ENCODE measurements at places on chromosomes 1 and 21.

DNA sequence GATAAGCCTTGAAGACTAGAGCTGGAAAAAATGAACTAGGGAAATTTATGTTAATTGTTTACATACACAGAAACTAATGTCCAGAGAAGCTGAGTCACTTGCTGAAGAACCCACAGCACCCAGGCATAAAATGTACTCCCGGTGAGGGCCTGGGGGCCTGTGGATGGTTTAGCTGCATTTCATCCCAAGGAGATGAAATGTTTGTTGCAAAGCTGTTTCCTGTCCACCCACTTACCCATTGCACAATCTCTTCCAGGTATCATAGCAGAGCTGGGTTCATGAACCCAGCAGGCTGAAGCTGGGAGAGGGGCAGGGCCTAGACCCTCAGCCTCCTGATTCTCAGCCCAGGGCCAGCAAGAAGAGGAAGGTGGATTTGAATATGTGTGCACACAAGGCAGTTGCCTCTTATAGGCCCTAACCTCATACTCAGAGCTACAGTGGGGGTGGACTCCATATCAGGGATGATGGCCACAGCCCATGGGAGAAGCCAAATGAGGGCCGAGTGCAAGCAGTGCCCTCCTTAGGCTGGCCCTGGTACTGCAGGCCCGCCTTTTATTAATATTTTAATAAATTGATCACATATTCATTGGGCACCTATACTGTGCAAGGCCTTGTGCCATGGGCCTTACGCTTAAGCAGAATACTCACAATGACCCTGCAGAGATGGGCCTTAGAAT is 110.8 kb downstream of the LACTBL1 start:
- DNase-seq = no peak

DNA sequence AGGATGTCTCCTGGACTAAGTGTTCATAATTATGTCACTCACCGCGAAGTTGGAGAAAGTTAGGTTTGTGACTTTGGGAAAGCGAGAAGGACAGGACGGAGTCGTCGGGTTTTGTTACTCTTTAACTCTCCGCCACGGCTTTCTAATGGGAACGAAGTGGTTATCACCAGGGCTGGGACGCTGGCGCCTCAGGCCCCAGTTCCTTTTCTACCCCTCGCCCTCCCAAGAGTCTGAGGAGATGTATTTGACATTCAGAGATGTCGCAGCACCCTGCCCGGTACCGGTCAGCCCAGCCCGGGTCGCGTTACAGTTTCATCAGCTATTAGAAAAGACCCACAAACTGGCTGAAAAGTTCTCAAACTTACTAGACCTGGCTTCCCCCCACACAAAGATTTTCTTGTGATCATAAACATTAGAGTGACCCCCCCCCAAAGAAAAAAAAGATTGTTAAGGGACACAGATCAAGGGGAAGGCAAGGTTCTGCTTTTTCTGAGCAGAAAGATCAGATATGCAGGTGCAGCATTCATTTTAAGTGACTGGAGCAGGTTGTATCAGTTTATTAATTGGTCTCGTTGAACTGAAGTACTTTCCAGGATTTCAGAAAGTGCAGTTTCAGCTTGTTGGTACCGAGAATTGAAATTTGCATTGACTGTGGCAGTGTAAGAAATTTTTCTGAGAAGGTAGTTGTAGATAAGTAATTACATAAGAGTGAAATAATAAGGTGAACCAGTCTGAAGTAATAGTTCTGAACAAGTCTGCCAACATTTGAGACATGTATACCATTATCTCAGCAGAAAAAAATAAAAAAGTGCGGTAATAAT is 859 bp upstream of the ZBTB18 start:
- DNase-seq = peak; percentile 44

- no peak for DNase-seq
These were observed 176.8 kb downstream of the LMO4 start for GRCh38 chr1:87505391-87505983.

- no peak for DNase-seq
These were observed 144.2 kb downstream of the DHRS3 start for GRCh38 chr1:12473596-12474362.

- no peak for DNase-seq
These were observed 3.1 kb downstream of the OLIG2 start for GRCh38 chr21:33028773-33029384.

DNA sequence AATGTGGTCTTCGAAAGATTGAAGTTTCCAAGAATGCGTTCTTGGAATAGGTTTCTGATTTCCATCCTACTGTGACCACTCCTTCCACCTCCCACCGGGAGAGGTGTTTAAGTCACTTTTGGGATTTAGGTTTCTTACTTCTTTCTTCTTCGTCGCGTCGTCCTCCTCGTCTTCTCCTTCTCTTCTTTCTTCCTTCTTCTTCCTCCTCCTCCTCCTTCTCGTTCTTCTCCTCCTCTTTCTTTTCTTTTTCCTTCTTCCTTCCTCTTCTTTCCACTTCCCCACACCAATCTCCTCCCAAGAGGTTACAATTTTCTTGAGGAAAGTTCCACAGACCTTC is 2.1 kb downstream of the CACHD1 start:
- no peak for DNase-seq

GRCh38 chr1:178086294-178086693 is 7.6 kb upstream of the RASAL2 start:
- no peak for DNase-seq

DNA sequence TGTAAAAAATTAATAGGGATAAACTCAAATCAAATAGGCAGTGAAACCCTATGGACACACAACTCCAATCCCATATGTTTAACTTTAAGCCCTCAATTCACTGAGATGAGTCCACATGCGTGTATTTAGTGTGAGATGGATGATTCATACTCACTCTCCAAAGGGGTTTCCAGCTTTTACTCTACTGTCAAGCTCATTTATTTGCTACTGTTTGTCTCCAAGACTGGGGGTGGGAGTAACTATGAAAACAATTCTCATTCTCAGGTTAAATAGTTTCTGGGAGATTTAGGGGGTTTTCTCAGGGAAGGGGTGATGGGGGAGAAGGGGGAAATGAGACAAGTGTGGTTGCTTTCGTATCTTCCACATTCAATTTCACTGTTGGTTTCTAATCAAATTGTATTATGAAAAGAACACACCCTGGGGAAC is 2.7 kb downstream of the RAB29 start:
- no peak for DNase-seq

DNA sequence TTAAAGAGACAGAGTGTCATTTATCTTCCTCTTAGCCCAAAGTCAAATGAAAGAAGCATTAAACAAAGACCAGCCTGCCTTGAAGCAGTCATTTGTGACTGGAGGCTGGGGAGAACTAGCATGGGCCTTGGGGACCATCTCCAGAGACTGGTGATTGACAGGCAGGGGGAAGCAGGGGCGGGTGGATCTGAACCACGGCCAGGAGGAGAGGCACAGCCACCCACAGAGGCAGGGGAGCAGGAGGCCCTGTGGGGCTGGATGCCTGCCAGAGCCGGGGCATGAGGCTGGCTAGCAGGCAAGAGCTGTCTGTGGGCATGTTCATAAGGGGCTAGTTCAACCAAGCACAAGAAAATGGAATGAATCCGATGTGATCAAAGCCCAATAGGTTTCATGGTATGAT is 73.9 kb downstream of the PLXNA2 start:
- DNase-seq = no peak

DNA sequence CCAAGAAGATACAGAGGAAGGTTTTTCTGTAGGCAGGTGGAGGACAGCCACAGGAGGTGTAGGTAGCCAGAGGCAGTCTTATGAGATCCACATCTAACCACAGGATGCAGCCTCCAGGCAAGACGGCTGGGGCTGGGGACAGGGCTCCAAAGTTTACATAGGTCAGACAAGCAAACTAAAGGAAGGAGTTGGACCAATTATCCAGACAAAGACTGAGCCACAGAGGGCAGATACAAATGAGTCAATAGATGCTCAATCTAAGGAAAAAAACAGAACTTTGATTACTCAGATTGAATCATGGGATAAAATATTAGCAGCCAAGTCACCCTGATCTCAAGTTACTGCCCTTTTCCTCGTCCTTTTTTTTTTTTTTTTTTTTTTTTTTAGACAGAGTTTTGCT is 91.6 kb downstream of the RGS7 start:
- no peak for DNase-seq

DNA sequence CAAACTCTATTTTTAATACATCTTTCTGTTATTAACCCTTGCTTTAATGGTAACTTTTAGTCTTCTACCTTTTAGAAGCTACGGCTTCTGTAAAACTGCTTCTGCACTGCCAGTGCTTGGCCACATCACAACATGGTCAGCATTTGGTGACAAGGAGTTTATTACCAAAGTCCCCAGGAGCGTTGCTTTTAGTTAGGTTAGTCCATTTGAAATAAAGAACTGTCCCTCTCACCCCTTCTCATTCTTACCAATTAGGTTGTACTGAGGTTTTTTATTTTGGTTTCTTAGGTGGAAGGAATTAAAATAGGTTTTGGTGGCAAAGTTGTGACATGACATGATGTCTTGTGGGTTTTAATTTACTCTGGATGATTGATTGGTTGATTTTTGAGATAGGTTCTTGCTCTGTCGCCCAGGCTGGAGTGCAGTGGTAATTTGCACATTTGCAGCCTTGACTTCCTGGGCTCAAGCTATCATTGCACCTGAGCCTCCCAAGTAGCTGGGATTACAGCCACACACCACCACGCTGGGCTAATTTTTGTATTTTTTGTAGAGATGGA is 39.2 kb downstream of the SPEN start:
- DNase-seq = no peak

GRCh38 chr1:9278585-9279153 is 14.0 kb upstream of the SPSB1 start:
- no peak for DNase-seq

GRCh38 chr1:182229921-182230491 is 161.6 kb downstream of the GLUL start:
- no peak for DNase-seq

DNA sequence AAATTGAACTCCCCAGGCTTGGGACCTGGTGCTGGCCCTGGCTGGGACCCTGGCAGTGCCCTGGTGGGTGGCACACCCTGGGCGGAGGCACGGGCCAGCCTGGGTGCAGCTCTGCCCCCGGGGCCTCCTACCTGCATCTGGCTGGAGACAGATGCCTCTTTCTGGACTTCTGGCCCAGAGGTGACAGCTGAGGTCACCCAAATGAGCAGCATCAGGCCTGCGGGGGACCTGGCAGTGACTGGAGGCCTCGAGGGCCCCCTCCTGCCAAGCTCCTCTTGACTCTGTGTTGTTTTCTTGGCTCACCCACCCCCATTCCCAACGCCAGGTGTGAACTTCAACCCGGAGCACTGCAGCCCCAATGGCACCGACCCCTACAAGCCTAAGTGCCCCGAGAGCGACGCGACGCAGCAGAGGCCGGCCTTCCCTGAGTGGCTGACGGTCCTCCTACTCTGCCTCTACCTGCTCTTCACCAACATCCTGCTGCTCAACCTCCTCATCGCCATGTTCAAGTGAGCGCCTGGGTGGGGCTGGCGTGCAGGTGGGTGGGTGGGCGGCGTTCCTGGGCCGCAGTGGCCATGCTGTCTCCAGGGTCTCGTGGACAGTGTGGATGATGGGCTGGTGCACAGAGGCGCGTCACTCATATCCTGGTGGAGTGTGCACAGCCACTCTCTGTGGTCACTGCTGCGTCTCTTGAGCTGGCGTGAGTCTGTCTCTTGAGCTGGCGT is 41.6 kb upstream of the LRRC3 start:
- DNase-seq = no peak

GRCh38 chr1:87151500-87152421 is 176.9 kb upstream of the LMO4 start:
- peak; percentile 25 for DNase-seq

DNA sequence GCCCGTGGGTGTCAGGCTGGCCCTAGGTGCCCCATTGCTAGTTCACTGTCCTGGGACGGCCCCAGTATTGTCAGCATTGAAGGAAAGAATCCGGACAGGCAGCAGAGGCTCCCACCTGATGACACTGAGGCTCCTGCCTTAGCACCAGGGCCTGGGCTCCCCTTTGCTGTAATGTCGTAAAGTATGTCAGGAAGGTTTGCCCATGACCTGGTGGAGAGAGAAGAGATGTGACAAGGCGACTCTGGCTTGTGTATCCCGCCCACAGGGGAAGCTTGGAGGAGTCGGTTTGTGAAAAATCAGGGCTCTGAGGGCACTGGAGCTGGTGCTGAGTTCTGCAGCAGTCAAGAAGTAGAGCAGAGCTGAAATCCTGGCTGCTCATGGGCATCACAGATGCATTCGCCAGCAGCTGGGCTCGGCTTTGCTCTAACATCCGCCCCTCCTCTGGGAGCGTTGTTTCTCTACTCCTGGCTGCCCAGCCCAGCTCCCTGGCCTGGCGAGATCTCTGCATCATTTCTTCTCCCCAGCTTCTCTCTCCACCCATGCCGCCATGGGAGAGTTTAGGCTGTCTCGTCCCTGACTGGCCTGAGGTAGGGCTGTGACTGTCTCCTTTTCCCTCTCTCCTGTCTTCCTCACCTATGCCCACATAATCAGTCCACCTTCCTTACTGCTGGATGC is 74.1 kb downstream of the ADARB1 start:
- no peak for DNase-seq

DNA sequence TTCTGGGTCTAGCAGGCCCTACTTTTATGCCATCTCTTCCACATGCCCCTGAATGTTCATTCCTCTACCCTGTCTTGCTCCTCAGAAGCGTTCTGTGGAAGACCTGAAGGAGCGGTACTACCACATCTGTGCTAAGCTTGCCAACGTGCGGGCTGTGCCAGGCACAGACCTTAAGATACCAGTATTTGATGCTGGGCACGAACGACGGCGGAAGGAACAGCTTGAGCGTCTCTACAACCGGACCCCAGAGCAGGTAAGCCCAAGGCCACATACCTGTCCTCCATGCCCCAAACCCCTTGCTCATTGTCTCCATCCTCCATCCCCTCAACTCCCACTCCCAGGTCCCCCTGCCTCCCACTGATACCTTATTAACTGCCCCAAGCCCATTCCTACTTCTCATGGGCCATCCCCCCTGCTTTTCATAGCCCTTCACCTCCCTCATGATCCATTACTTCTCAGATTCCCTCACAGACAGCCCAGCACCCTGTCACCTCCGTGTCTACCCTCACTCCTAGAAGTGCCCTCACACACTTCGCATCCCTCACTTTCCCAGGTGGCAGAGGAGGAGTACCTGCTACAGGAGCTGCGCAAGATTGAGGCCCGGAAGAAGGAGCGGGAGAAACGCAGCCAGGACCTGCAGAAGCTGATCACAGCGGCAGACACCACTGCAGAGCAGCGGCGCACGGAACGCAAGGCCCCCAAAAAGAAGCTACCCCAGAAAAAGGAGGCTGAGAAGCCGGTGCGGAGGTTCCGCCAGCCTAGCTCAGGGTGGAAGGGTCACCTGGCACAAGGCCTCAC is 5.4 kb downstream of the DMAP1 start:
- no peak for DNase-seq

Measured in activated T-cell treated with anti-CD3 and anti-CD28 coated beads, Interleukin-2, amount 50 U/mL, for 1 hour (primary cell).